ENCODE measurements at places on chromosomes 1 and 21.

DNA sequence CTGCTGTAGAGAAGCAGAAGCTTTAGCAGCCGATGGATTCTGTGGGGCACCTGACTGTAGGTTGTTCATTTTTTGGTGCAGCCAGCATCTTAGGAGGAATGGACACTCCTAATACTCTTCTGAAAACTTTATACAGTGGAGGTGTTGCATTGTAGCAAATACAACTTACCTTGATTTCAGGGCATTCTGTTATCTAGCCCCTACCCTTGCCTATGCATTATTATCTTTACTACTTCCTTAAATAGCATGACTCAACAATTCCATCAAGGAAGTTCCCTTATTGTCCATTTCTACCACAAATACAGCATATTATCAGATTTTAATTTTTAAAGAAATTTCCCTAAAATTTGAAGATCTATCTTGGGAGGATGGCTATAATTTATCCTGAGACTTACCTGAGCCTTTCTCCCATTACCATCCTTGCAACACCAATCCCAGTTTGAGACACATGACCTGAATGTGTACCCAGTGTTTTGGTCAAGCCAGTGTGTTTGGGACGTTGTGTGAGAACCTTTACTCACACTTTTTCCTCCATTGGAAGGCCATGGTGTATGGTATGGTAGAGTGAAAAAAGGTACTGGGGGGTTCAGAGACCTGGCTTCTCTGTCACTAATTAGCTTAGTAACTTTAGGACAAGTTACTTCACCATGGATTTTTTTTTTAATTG lies 9.2 kb downstream of the POU2F1 start:
- no peak for DNase-seq

DNA sequence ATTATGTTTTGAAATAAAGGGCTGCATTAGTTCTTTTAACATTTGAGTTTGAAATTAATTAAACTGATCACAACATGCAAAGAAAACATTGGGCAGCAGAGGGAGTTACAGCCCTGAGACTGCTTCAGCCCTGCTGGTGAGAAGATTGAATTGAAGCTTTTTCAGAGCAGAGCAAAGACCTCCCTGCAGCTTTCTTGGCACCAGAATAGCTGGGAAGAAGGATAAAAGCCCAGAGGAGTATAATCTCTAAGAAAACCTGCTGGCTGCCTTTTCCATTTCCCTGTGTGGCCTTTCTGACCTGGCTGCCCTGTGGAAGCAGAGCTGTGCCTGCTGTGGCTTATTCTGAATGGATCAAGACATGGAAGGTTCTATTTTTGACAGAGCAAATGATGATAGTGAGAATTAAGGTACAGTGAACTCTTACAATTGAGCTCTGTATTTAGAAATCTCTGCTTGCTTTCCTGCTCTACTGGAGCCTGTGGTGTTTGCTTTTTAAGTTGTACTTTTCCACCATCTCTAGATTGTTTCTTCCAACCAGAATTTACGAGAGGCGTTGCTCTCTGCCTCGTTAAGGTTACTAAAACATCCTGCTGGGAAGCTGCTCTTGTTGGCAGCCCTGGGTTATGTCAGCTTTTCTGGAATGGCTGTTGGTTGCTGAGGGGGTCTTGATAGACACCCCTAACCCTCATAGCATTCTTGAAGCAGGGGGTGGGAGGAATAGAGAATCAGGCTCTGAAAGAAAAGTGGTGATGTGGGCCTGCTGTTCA lies 9.9 kb downstream of the SNRPE start:
- no peak for DNase-seq

DNA sequence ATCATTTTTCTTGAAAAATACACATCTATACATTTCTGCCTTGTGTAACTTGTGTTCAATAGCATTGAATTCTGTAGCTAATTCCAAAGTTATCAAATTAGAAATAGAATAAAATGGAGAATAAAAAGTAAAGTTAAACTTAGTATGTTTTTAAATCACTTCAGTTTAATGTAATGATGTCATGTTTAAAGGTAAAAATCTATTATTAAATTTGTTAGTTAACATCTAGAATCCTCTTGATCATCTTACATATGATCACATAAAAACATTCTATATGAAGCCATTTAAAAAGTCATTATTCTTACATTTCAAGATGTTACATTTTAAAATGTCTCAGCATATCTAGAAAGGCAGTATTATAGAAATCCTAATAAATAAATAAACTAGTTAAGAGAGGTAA lies 1163.2 kb downstream of the PLA2G4A start:
- DNase-seq: no peak

GRCh38 chr1:117674521-117675400 lies 68.9 kb downstream of the TENT5C start:
- no peak for DNase-seq

- peak; percentile 17 for DNase-seq
These were observed 63.9 kb upstream of the EFHD2 start for GRCh38 chr1:15345705-15346345.

GRCh38 chr1:9164919-9165318 lies 36.0 kb upstream of the GPR157 start:
- no peak for DNase-seq
